Esophagus mucosa (tissue), 1 donor: ENCODE measurements at places on chromosomes 7 and 10.

DNA sequence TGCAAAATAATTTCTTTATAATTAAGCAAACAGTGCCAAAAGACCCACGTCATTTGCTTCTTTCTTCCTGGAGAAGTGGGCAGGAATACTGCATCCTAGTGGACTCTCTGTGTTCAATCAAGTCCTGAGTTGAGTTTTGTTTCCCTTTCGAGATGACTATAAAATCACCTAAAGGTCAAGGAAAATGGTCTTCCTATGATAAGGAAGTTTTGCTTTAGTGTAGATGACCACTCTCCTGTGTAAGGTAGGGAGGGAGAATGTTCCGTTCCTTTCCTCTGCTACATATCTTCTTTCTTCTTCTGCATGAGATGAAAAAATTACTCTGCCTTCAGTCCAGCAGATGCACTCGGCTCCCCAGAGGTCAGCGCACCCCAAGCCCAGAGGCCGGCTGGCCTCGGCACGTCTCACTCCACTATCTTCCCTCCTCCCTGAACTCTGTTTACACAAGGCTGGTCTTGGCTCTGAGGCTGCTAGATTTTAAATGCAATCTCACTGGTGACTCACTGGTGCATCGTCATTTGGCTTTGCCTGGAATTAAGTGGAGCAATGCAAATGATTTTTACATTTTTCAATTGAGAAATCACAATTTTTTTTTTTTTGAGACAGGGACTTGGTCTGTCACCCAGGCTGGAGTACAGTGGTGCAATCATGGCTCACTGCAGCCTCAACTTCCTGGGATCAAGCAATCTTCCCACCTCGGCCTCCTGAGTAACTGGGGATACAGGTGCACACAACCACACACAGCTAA lies 18.6 kb upstream of the VDAC2 start:
- peak; percentile 70 for ATAC-seq

- no peak for ATAC-seq
Measured at GRCh38 chr7:17055596-17055995, 173.8 kb upstream of the AGR3 start.

- peak; percentile 47 for ATAC-seq
Measured at GRCh38 chr10:79067241-79068202, 1.2 kb upstream of the ZMIZ1 start.

- ATAC-seq, result no peak
Measured at GRCh38 chr10:11608159-11609013, 3.1 kb downstream of the USP6NL start.

DNA sequence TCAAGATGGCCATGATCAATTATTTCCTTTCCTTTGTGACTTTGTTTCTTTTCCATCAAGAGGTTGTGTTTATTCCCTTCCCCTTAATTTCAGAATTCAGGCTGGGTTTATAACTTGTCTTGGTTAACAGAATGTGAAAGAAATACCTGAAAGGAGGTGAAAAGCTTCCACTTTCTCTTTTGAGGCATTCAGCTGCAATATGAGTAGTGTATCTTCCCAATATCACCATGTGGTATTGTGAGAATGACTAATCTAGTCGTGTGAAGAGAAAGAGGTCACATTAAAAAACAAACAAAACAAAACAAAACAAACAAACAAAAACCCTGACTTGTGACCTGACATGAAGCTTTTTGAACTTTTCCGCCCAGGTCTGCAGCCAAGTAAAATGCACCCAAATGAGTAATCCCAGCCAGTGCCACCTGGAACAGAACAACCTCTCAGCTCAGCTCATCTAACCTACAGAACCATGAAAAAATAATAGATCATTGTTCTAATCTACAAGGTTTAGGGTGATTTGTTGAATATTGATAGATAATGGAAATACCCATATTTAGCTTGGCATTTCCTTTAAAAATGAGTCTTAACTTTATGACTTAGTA lies 70.8 kb upstream of the TEX47 start:
- no peak for ATAC-seq
